Heart right ventricle (tissue), 16 donors: ENCODE measurements at places on chromosomes 2 and 18. TPM values are rescaled to one million over a fixed set of nuclear protein-coding genes. Genes with fewer than 3 reads are reported as not detected.

Gene EMILIN1
- polyA plus RNA-seq = 40.8 TPM

Gene PELI1
- 9.1 TPM for polyA plus RNA-seq

Gene SIGLEC15
- 0.15 TPM for polyA plus RNA-seq

Gene ICA1L
- polyA plus RNA-seq = 4.3 TPM

GRCh38 chr2:128772671-128773070 is 454.0 kb upstream of the HS6ST1 start:
- no peaks in the 10 kb centered on the region for H3K27me3 ChIP-seq
- no peak for DNase-seq
- H3K4me3 ChIP-seq = no peak overlapping the region
- H3K36me3 ChIP-seq = no peaks in the 10 kb centered on the region
- no peak overlapping the region for H3K27ac ChIP-seq

- DNase-seq = no peak
- peak overlapping the region; percentile 36 for H3K4me3 ChIP-seq
- peaks cover 8% of the 10 kb centered on the region for H3K4me1 ChIP-seq
- H3K36me3 ChIP-seq = no peaks in the 10 kb centered on the region
Measured at GRCh38 chr2:73268830-73269685, 15.2 kb downstream of the FBXO41 start.

DNA sequence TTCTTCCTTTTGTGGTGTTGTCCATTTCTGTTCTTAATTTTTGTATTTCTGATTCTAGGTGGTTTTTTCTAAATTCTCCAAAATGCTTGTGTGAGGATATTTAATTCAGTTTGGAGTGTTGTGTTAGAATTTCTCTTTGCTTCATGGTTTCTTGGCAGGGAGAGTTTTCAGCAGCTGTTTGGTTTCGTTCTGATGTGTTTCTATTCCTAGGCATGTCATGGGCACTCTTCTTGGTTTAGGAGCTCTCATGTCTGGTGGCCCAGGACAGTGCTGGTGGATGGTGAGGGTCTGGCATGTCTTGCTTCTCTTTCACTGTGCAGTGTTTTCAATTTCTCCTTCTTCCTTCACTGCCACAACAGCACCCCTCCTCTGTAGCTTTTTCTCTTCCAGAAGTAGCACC is 52.9 kb downstream of the OSBPL6 start:
- no peak overlapping the region for H3K27ac ChIP-seq
- no peak for DNase-seq
- no peak overlapping the region for H3K4me3 ChIP-seq

DNA sequence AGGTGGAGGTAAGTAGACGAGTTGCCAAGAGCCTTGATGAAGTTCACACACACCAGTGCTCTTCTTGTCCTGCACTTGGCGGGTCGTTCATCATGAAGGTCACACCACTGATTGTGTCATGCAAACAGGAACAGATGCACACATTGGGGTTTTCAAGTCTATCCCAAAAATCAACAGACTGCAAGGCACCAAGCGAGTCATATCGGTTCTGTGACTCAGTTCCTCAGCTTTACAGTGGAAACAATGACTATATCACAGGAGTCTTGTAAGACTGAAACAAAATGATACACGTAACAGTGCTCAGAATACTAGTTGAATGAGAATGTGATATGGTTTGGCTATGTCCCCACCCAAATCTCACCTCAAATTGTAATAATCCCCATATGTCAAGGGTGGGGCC is 526.9 kb upstream of the ID2 start:
- H3K27me3 ChIP-seq = no peaks in the 10 kb centered on the region
- H3K4me1 ChIP-seq = no peaks in the 10 kb centered on the region
- no peak overlapping the region for H3K27ac ChIP-seq
- H3K4me3 ChIP-seq = no peak overlapping the region
- no peak for DNase-seq

DNA sequence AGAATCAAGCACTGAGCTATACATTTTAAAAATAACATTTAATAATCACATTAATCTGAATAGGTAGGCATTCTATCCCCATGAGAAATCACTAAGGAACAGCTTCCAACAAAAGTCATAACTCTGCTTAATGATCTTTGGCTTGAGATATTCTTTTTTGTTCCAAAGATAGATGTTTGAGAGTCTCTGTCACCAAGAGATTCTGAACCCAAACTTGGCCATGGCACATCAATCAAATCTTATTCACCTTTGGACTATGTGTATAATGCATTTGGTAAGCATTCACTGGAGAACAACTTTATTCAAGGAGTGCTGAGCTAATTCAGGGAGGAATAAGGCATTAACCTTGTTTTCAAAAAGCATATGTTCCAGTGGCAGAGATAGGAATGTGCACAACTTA is 743.3 kb downstream of the SLC4A3 start:
- no peaks in the 10 kb centered on the region for H3K4me1 ChIP-seq
- no peaks in the 10 kb centered on the region for H3K27me3 ChIP-seq
- H3K4me3 ChIP-seq = no peak overlapping the region
- no peak for DNase-seq
- no peaks in the 10 kb centered on the region for H3K36me3 ChIP-seq
- no peak overlapping the region for H3K27ac ChIP-seq

DNA sequence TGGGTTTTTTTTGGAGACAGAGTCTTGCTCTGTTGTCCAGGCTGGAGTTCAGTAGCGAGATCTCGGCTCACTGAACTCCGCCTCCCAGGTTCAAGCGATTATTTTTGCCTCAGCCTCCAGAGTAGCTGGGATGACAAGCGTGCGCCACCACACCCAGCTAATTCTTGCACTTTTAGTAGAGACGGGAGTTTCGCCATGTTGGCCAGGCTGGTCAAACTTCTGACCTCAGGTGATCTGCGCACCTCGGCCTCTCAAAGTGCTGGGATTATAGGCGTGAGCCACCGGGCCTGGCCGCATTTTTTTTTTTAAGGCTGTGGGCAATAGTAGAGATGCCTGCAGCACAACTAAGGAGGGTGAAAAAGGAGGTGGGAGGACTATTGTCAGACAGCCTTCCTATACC is 41.7 kb upstream of the ZNF532 start:
- no peak overlapping the region for H3K4me3 ChIP-seq
- no peaks in the 10 kb centered on the region for H3K36me3 ChIP-seq
- H3K27ac ChIP-seq = no peak overlapping the region
- H3K4me1 ChIP-seq = no peaks in the 10 kb centered on the region

GRCh38 chr18:79890674-79891073 is 60.8 kb downstream of the SLC66A2 start:
- DNase-seq = no peak
- no peaks in the 10 kb centered on the region for H3K36me3 ChIP-seq
- no peaks in the 10 kb centered on the region for H3K27me3 ChIP-seq
- H3K4me1 ChIP-seq = no peaks in the 10 kb centered on the region
- no peak overlapping the region for H3K4me3 ChIP-seq

DNA sequence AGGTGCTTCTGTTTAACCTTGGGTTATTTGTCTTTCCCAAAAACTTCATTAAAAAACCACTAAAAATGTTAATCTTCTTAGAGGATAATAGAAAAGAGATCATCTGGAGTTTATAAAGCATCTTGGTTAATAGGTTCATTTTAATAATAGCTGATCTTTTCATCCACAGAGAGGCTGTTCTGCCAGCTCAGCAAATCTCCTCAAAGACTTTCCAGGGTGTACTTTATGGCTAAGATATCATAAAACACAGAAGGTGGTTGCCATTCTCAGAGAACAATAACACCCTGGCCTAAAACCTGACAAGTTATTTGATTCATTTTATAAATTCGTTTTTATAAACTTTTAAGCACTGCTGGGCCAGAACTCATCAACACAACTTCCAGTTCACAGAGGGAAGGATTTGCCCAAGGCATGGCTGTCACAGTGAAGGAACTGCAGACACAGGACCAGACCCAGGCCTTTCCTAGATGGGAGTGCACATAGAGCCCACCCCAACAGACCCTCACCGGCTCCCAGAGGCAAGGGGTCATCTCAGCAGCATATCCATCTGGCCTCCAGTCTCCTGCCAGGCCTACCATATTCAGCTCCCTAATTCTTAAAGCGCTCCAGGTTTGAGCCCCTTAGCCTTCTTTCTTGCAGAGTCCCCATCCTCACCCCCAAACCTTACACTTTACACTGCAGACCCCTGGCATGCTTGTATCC is 203.4 kb upstream of the RAB6C start:
- no peak for DNase-seq
- H3K27me3 ChIP-seq = no peaks in the 10 kb centered on the region
- H3K4me1 ChIP-seq = no peaks in the 10 kb centered on the region

- H3K27me3 ChIP-seq = no peaks in the 10 kb centered on the region
- no peaks in the 10 kb centered on the region for H3K4me1 ChIP-seq
- H3K36me3 ChIP-seq = no peaks in the 10 kb centered on the region
- no peak overlapping the region for H3K4me3 ChIP-seq
- no peak for DNase-seq
- H3K27ac ChIP-seq = no peak overlapping the region
Measured at GRCh38 chr2:85866165-85866659, 22.6 kb downstream of the ST3GAL5 start.

DNA sequence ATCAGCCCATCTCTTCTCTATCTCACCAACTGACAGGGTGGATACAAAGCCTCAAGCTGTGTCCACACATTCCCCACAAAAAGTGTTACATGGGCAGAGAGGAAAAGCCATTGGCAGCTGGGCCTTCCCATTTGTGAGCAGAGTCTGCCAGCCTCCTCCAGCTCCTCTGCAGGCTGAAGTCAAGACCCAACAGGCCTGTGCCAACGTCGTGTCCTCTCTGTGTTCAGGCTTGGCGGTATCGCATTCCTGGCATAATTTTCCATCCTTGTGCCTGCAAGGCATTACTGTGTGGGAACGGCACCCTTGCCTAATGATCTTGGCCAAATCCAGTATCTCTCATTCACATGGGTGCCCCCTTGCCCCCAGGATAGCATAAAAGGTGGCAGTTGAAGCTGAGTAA is 41.5 kb upstream of the APCDD1 start:
- DNase-seq = no peak
- no peaks in the 10 kb centered on the region for H3K4me1 ChIP-seq
